ENCODE measurements at places on chromosomes 7 and 10.

- DNase-seq = no peak
Observed at GRCh38 chr10:71321386-71321785, 2.3 kb downstream of the SLC29A3 start.

DNA sequence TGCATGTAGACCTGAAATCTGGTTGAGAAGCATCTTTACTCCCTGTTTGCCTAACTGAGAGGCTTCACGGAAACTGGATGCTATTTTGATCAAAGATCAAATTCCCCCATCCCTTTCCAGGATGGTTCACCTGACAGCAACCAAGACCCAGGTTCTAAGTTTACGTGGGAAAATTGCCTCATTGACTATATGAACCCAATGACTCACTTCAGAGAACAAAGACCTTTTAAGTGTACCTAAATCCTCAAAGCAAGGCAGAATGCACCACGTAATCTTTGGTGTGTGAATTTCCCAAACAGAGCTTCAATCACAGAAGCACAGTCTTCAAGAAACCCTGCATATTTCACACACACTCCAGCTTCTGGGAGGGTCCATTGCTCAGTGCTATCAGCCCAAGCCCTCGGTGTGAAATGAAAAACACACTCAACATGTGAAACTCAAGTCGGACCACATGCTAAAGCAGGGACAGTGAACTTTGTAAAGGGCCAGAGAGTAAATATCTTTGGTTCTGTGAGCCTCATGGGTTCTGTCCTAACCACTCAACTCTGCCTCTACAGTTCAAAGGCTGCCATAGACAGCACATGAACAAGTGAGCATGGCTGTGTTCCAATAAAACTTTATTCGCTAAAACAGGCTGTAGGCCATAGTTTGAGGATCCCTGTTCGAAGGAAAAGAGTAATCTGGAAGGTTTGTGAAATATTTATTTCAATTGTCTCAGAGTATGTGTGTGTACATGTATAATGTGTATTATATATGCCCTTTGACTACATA is 275.6 kb upstream of the FOXK1 start:
- no peak for DNase-seq

DNA sequence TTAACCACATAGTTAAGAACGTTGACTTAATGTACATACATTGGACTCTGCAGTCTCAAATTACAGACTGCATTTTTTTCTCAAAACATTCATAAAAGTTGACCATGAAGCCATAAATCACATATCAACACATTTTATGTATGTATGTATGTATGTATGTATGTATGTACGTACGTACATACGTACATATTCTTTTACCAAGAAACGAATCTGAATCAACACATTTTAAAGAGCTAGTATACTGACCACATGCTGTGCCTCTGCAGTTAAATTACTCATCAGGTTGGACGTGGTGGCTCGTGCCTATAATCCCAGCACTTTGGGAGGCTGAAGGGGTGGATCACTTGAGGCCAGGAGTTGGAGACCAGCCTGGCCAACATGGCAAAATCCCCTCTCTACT is 105.8 kb downstream of the GPR158 start:
- no peak for DNase-seq

- DNase-seq = no peak
Observed at GRCh38 chr10:90306187-90306586, 551.7 kb downstream of the HTR7 start.
